ENCODE measurements at places on chromosomes 12 and 14. TPM values are rescaled to one million over a fixed set of nuclear protein-coding genes. Genes with fewer than 3 reads are reported as not detected.
A peak's percentile ranks its signal among the peaks of the same experiment; 100 is the strongest.

The CD163L1 gene
- total RNA-seq: 0.22 TPM

The DENR gene
- 100.0 TPM for total RNA-seq

The DDX24 gene
- total RNA-seq: 113 TPM

The CSRP2 gene
- 405 TPM for total RNA-seq

The TMEM119 gene
- total RNA-seq: 0.97 TPM

DNA sequence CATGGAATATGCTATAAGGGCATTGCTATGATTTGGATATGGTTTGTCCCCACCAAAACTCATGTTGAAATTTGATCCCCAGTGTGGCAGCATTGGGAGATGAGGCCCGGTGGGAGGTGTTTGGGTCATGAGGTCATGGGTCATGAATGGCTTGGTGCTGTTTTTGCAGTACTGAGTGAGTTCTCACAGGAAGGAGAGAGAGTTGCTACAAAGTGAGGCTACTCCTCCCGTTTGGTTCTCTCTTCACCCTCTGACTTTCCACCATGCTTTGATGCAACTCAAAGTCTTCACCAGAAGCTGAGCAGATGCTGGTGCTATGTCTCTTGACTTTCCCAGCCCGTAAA, 388.1 kb upstream of the TMPO start:
- peaks cover 13% of the 10 kb centered on the region for H3K4me1 ChIP-seq
- no peak overlapping the region for H3K27ac ChIP-seq

- H3K4me1 ChIP-seq: peaks cover 13% of the 10 kb centered on the region
- DNase-seq: peak; percentile 49
- H3K27ac ChIP-seq: no peak overlapping the region
Measured at GRCh38 chr12:121465921-121466793, 66.2 kb downstream of the RNF34 start.

The INSM2 gene
- not detected for total RNA-seq

The TRIM9 gene
- 1.3 TPM for total RNA-seq

DNA sequence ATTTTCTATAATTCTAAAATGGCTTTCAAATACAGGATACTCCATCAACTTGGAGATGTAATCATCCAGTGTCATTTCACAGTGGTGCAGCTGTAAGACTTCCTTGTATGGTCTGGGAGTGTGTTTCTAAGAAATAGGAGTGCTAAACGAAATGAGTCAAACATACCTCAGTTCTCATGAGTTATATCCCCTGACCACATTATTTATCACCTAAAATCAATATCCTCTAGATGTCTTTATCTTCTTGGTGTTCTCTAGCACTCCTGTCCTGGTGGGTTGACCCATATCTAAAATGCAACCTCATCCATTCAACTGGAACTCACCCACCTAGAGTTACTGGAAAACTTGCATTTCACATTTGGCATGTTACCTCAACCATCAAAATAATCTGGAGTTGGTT, 33.2 kb downstream of the TMEM30B start:
- H3K4me3 ChIP-seq: no peak overlapping the region
- DNase-seq: no peak
- no peaks in the 10 kb centered on the region for H3K36me3 ChIP-seq
- no peaks in the 10 kb centered on the region for H3K4me1 ChIP-seq

DNA sequence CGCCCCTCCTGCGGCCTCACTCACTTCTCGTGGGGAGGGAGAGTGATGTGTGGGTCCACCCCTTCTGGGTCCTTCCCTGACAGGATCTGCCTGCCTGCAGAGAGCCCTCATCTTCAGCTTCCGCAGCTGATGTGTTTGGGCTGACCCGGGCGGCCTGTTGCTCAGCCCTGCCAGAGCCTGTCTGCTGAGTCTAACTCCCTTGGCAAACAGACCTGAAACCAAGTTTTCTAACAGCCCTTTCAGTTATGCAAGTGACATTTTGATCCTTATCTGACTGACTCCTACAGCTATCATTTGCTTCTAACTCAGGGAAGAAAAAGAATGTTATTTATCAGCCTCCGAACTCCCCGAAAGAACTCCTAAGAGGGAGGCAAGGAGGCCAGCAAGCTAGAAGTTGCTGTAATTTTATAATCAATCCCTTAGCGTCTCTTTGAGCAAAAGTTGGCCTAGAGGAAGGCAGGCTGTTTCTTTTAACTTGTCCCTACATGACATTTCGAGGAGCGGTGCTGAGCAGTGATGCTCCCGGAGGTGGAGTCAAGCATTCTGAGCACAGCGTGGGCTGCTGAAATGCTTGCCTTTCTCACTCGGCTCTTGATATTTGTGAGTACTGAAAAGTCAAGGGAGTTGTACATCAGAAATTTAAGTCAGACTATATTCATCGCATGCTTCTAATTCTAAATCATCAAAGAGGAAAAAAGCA, 31.5 kb upstream of the CACNA2D4 start:
- no peak overlapping the region for H3K4me3 ChIP-seq
- H3K4me1 ChIP-seq: no peaks in the 10 kb centered on the region
- no peak overlapping the region for H3K27ac ChIP-seq
- no peak for DNase-seq
- peaks cover 12% of the 10 kb centered on the region for H3K36me3 ChIP-seq

DNA sequence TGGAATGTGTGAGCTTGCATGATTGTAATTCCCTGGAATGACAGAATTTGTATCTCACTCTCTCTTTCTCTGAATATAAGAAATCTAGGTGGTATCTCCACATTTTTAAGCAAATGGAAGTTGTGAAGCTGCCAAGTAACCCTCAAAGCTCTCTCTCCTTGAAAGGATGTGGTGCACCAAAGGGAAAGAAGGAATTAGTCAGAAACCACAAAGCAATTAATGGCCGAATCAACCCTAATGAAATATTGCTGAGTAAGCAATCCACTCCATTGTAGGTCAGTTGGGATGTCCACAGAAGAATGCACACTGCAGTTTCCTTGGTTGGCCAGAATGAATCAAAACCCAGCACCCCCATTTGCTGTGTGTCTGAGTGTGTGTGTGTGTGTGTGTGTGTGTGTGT, 153.5 kb downstream of the KCNA5 start:
- H3K27me3 ChIP-seq: no peaks in the 10 kb centered on the region
- H3K4me1 ChIP-seq: peaks cover 18% of the 10 kb centered on the region
- no peak overlapping the region for H3K4me3 ChIP-seq
- H3K36me3 ChIP-seq: no peaks in the 10 kb centered on the region
- no peak for DNase-seq

The KLRC1 gene
- total RNA-seq: not detected
